Activated CD4-positive, CD25-positive, alpha-beta regulatory T cell treated with anti-CD3 and anti-CD28 coated beads, Interleukin-2, amount 50 U/mL, for 72 hours (primary cell): ENCODE measurements at places on chromosomes 13 and 19.

DNA sequence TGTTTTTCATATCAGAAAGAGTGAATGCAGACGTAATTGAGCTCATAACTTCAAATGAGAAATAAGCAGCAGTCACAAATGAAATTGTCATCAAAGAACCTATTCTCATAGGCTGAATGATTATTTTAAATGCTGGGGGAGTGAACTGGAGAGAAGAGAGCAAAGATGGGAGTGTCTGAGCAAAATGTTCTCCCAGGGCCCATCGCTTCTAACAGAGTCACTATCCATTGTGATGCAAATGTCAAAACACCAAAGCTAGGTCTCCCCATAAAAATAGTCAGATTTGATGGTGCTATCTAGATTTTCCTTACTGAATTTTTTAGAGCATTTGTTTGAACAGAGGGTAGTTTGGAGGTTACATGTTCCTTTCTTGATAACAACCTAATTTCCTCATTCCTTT, 278.7 kb downstream of the PCDH9 start:
- DNase-seq = no peak

- DNase-seq = no peak
These were observed 8.7 kb downstream of the BRD4 start for GRCh38 chr19:15323496-15324235.

DNA sequence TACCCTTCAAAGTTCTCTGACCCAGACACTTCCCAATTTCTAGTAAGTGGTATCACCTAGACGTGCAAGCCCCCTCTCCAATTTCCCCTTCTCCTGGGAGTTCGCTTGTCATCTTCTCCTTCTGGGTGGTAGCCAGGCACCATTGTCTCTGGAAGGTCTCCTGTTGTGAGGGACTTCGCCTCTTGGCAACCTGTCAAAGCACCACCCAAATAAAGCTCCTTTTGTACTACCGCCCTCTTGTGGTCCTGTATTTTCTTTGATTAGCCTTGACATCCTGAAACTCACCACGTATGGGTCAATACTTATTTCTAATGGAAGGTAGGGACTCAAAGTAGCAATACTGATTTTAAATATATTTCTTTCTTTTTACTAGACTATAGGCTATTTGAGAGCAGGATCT, 8.2 kb downstream of the GPC5 start:
- no peak for DNase-seq

- no peak for DNase-seq
These were observed 31.3 kb downstream of the TINCR start for GRCh38 chr19:5536337-5536894.

DNA sequence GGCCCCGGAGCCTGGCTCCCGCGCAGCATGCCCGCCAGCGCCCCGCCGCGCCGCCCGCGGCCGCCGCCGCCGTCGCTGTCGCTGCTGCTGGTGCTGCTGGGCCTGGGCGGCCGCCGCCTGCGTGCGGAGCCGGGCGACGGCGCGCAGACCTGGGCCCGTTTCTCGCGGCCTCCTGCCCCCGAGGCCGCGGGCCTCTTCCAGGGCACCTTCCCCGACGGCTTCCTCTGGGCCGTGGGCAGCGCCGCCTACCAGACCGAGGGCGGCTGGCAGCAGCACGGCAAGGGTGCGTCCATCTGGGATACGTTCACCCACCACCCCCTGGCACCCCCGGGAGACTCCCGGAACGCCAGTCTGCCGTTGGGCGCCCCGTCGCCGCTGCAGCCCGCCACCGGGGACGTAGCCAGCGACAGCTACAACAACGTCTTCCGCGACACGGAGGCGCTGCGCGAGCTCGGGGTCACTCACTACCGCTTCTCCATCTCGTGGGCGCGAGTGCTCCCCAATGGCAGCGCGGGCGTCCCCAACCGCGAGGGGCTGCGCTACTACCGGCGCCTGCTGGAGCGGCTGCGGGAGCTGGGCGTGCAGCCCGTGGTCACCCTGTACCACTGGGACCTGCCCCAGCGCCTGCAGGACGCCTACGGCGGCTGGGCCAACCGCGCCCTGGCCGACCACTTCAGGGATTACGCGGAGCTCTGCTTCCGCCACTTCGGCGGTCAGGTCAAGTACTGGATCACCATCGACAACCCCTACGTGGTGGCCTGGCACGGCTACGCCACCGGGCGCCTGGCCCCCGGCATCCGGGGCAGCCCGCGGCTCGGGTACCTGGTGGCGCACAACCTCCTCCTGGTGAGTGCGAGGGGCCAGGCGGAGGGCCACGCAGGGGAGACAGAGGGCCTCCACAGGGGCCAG, at the start of gene KL:
KL (plus strand) TSS at position 10 of the 909 bp plus-strand sequence; CDS start at position 28, 18 bp downstream.
- DNase-seq = peak; percentile 32

DNA sequence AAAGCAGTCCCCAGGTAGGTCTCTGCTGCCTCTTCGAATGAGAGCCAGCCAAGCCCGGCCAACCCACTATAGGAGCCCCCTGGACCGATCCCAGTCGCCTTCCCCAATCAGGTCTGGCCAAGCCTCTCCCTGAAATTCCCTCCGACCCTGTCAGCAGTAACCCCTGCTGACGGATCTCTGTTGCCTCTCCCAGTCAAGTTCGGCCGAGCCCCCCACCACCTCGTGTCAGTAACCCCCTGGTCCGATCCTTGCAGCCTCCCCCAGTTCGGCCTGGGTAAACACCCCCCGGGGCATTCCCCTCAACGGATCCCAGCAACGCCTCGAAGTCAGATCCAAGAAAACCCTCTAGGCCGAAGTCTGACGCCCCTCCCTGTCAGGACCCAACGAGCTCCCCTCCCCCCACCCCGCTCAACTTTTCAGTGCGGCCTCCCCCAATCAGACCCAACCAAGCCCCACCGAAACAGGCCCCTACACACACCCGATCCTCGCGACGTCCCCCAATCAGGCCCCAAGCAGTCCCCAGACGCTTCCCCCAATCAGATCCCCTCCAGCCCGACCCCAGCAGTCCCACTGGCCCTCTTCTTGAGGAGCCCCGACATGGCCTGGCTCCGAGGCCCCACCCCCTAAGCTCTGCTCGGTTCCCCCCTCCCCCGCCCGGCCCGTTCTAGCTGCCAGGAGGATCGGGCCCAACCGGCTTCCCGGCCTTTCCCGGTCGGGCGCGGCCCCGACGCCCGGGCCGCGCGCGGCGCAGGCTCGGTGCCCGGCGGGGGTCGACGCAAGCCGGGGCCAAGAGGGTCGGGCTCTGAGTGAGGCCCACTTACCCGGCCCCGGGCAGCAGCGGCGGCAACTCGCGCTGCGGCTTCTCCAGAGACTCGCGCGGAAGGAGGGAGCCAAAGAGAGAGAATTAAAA, 1.8 kb downstream of the TNPO2 start:
- peak; percentile 60 for DNase-seq

GRCh38 chr19:15107061-15108010, at the start of gene SYDE1:
Gene SYDE1, plus strand, starts transcription at chr19:15107401. Its CDS starts 33 bp downstream, at chr19:15107434.
- no peak for DNase-seq

DNA sequence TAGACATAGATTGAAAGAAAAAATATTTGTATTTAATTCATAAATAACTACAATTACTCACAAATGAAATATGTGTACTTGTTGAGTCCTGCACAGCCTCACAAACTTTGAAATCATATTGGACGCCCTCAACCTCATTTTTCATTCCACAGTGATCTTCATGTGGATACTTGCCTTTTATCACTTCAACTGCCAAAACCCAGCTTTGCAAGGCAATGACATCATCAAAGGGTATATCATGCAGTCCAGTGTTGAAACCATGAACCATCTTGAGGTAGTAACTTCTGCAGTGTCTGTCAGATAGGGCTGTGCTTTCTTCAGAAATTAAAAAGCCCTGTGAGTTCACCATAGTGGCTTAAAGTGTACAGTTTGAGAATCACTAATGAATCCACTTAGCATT, 82.2 kb downstream of the HS6ST3 start:
- DNase-seq = no peak

GRCh38 chr19:46371371-46371901, 24.5 kb downstream of the PPP5C start:
- no peak for DNase-seq
